ENCODE measurements at places on chromosomes 4 and X.

DNA sequence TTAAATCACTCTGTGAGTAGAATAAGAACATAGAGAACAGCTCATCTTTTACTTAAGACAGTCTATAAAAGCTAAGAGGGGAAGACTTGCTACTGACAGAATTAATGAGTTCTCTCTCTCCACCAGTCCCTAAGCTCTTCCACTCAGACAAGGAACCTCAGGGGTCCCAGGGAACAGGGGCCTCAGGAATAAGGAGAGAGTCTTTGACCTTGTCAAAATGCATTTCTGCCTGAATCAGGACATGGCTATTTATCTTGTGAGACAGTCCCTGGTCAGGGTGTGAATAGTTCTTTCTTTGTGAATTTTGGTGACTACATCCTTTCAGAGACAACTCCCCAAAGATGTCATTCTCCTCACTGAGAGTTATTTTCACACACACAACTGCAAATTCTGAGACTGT is 218.7 kb upstream of the HS3ST1 start:
- H3K4me1 ChIP-seq, result no peaks in the 10 kb centered on the region
- DNase-seq, result no peak
- no peak overlapping the region for H3K4me3 ChIP-seq
- no peaks in the 10 kb centered on the region for H3K27me3 ChIP-seq

GRCh38 chr4:5955201-5955821 is 62.4 kb upstream of the CRMP1 start:
- peaks cover 8% of the 10 kb centered on the region for H3K4me1 ChIP-seq
- no peak overlapping the region for H3K4me3 ChIP-seq

DNA sequence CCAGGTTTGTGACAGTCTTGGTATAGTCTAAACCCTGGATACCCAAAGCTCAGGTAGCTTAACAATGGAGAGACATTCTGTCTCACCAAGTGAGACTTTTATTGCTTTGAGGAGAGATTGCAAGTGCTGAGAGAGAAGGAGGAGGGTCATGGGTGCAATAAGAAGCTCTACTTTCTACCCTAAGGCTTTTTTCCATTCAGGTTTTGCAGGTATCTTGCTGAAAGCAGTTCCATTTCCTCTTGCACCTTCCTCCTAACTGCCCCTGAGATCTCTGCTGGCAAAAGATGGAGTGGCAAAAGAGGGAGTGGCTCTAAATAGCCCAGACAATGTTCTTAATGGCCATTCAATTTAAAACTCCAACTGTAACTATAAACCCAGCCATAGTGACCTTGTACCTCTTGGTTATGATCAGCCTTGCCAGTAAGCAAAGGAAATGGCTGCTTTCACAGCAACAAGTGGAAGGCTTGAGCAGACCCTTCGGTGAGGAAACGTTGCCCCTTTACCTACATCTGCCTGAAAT is 105.6 kb upstream of the CPEB2 start:
- no peaks in the 10 kb centered on the region for H3K27me3 ChIP-seq
- H3K27ac ChIP-seq, result no peak overlapping the region
- DNase-seq, result no peak
- H3K4me3 ChIP-seq, result no peak overlapping the region
- no peaks in the 10 kb centered on the region for H3K4me1 ChIP-seq
- no peaks in the 10 kb centered on the region for H3K36me3 ChIP-seq

GRCh38 chrX:103737696-103738095 is 27.0 kb downstream of the TMEM31 start:
- H3K4me1 ChIP-seq, result no peaks in the 10 kb centered on the region
- H3K27me3 ChIP-seq, result no peaks in the 10 kb centered on the region
- H3K4me3 ChIP-seq, result no peak overlapping the region

DNA sequence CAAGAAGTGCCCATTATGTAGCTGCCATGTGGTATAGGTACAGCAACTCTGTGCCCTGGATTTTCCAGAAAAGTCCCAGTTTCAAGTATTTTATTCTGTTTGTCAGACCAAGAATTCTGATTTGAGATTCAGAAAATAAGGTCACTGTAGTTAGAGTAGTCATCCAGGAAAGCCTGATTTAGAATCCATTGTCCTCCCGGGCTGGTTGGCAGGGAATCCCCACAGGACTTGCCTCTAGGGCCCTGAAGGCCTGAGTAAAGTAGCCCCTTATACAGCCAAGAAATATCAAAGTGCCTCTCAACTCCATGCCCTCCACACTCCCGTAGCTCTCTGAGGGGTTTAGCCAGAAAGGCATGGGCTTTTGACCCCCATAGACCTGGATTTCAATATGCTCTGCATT is 36.3 kb downstream of the RTL5 start:
- H3K4me1 ChIP-seq, result no peaks in the 10 kb centered on the region
- H3K36me3 ChIP-seq, result no peaks in the 10 kb centered on the region
- H3K4me3 ChIP-seq, result no peak overlapping the region
- no peak overlapping the region for H3K27ac ChIP-seq

GRCh38 chr4:75698963-75699228 is 25.5 kb upstream of the USO1 start:
- H3K4me3 ChIP-seq, result no peak overlapping the region
- H3K36me3 ChIP-seq, result no peaks in the 10 kb centered on the region
- no peak for DNase-seq
- H3K27me3 ChIP-seq, result no peaks in the 10 kb centered on the region
- H3K4me1 ChIP-seq, result no peaks in the 10 kb centered on the region

GRCh38 chr4:36213977-36214376 is 30.3 kb downstream of the ARAP2 start:
- H3K27ac ChIP-seq, result no peak overlapping the region
- H3K27me3 ChIP-seq, result no peaks in the 10 kb centered on the region
- no peaks in the 10 kb centered on the region for H3K4me1 ChIP-seq
- no peak for DNase-seq
- no peak overlapping the region for H3K4me3 ChIP-seq

DNA sequence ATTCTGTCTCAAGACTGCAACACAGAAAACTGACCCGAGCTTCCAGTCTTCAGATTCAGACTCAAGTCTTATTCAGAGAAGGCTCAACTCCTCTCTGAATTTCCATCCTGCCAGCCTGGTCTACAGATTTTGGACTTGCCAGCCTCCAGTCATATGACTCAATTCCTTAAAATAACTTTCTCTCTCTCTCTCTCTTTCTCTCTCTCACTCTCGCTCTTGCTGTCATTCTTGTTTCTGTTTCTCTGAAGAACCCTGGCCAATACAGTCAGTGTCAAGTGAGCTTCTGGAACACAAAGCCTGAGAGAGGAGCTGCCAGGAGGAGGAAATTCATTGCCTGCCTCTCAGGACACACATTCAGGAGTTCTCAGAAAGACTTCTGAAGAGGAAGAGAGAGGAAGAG is 154.9 kb downstream of the PARM1 start:
- H3K4me1 ChIP-seq, result no peaks in the 10 kb centered on the region
- no peak overlapping the region for H3K27ac ChIP-seq
- H3K36me3 ChIP-seq, result no peaks in the 10 kb centered on the region

DNA sequence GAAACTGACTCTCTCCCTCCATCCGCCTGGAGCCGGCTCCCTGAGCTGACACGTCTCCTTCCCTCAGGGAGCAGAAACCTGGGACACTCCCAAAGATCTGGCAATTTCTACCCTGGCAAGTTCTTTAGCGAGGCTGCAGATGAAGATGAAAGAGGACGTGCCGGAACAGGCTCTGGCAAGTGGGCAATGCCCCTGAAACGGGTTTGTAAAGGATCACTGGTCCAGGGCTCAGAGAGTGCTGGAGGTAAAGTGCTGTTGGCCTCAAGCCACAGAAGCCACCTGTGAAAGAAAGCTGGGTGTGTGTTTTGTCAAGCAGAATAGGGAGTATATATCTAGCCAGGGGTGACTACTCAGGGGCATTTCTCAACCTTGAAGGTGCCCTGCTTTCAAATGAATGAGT is 131.4 kb upstream of the ATP6AP2 start:
- H3K4me3 ChIP-seq, result no peak overlapping the region
- H3K36me3 ChIP-seq, result no peaks in the 10 kb centered on the region
- no peak overlapping the region for H3K27ac ChIP-seq
- no peaks in the 10 kb centered on the region for H3K27me3 ChIP-seq

DNA sequence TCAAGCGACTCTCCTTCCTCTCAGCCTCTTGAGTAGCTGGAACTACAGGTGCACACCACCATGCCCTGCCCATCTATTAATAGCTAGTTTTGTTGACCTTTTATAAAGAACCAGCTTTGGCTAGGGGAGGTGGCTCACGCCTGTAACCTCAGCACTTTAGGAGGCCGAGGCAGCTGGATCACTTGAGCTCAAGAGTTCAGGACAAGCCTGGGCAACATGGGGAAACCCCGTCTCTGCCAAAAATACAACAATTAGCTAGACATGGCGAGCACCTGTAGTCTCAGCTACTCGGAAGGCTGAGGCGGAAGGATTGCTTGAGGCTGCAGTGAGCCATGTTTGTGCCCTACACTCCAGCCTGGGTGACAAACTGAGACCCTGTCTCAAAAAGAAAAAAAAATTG is 2.7 kb downstream of the TKTL1 start:
- H3K36me3 ChIP-seq, result no peaks in the 10 kb centered on the region
- H3K27ac ChIP-seq, result no peak overlapping the region
- DNase-seq, result no peak

GRCh38 chr4:56511098-56511497 is 5.5 kb downstream of the ARL9 start:
- no peaks in the 10 kb centered on the region for H3K36me3 ChIP-seq
- no peak for DNase-seq
- peaks cover 8% of the 10 kb centered on the region for H3K4me1 ChIP-seq
- no peaks in the 10 kb centered on the region for H3K27me3 ChIP-seq
- no peak overlapping the region for H3K27ac ChIP-seq

DNA sequence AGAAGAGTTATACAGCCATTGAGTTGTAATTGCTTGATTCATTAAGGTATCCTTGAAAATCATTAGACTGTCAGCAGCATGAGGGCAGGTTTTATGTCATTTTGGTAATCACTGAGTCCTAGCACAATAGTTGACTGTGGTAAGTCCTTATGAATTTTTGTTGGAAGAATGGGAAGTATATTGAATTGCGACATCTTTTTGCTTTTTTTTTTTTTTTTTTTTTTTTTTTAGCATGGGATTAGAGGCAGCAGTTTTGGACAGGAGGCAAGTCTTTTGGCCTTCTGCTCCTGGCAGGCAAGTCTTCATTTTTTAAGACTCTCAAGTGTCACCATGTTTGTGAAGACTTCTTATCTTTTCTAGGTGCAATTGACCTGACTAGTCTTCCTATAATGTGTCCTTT is 29.7 kb downstream of the PRRG1 start:
- H3K4me1 ChIP-seq, result no peaks in the 10 kb centered on the region
- no peaks in the 10 kb centered on the region for H3K36me3 ChIP-seq
- H3K27me3 ChIP-seq, result no peaks in the 10 kb centered on the region
- no peak overlapping the region for H3K27ac ChIP-seq

DNA sequence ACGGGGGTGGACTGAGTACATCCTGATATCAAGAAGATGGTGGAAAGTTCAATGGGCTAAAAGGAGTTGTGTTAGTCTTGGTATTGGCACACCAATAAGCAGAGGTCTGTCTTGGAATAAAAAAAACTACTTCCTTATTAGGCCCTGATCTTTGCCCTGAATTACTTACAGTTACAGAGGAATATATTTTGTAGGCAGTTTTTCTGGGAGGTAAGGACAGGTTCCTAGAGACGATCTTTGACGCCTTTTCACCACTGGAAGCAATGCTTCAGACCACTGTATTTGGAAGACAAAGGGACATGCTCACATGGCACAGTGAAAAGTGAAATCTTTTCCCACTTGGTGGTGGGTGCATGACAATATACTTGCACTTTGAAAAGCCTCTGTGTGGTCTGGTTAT is 618 bp upstream of the XK start:
- DNase-seq, result no peak
- no peaks in the 10 kb centered on the region for H3K36me3 ChIP-seq
- H3K4me3 ChIP-seq, result peak overlapping the region; percentile 40
- no peak overlapping the region for H3K27ac ChIP-seq
- no peaks in the 10 kb centered on the region for H3K4me1 ChIP-seq
- H3K27me3 ChIP-seq, result no peaks in the 10 kb centered on the region

GRCh38 chrX:14843666-14844065 is 29.2 kb downstream of the FANCB start:
- H3K4me3 ChIP-seq, result no peak overlapping the region
- no peaks in the 10 kb centered on the region for H3K4me1 ChIP-seq
- H3K27ac ChIP-seq, result no peak overlapping the region
- no peak for DNase-seq

DNA sequence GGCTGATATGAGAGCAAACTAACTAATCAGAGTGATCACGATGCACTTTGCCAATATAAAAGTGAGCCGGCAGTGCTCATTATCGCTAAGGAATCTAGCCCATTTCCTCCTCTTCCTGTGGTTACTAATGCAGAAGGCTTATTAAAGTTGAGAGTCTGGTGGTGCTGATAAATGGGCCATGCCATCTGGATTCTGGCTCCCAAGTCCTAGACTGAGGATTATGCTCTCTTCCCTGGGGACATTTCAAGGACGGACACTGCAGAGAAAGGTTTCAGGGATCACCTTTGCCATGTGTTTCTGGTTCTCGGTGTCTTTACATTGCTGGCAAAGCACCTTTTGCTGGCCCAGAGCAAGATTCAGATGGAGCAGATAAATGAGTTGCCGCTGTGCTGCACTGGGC is 85.3 kb downstream of the RTL5 start:
- H3K27me3 ChIP-seq, result no peaks in the 10 kb centered on the region
- H3K4me1 ChIP-seq, result peaks cover 12% of the 10 kb centered on the region
- H3K27ac ChIP-seq, result no peak overlapping the region
- no peaks in the 10 kb centered on the region for H3K36me3 ChIP-seq
- no peak overlapping the region for H3K4me3 ChIP-seq

GRCh38 chrX:69179380-69179911 is 14.2 kb upstream of the PJA1 start:
- H3K4me3 ChIP-seq, result no peak overlapping the region
- no peaks in the 10 kb centered on the region for H3K36me3 ChIP-seq
- H3K4me1 ChIP-seq, result no peaks in the 10 kb centered on the region
- no peak overlapping the region for H3K27ac ChIP-seq
- no peak for DNase-seq

DNA sequence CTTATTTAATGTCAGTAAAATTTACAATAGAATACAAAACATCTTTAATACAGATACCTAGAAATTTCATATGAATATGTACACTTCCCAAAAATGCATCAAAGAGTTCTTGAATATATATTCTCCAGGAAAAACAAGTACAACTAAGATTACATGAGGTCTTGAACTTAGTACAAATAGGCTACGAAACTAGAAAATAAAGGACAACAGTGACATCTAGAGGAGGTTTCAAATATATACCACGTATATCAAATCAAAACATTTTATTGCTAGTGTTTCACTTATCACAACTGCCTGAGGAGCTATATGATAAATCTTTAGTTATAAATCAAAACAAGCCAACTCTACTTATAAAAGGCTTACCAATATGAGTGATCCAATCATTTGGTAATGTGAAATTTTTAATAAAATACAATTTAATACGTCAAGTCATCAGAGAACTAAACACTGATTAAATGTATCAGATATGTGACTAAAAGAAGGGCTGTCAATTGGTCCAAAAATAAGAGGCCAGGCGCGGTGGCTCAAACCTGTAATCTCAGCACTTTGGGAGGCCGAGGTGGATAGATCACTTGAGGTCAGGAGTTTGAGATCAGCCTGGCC is 36.6 kb downstream of the ANAPC10 start:
- H3K27me3 ChIP-seq, result no peaks in the 10 kb centered on the region
- H3K36me3 ChIP-seq, result no peaks in the 10 kb centered on the region
- H3K27ac ChIP-seq, result no peak overlapping the region

GRCh38 chr4:98658287-98659105 is at the start of gene TSPAN5:
TSPAN5 (minus strand) TSS chr4:98658611.
- H3K4me1 ChIP-seq, result peaks cover 51% of the 10 kb centered on the region
- peak within 1 kb of the TSS; percentile 88 for H3K27ac ChIP-seq
- no peak for DNase-seq
- H3K36me3 ChIP-seq, result no peaks in the 10 kb centered on the region
- H3K4me3 ChIP-seq, result peak within 1 kb of the TSS; percentile 87
- no peaks in the 10 kb centered on the region for H3K27me3 ChIP-seq
